ENCODE measurements at places on chromosomes 3 and 15.

GRCh38 chr15:62413153-62413552 is 248.1 kb upstream of the C2CD4B start:
- DNase-seq = no peak
- H3K36me3 ChIP-seq = peaks cover 3% of the 10 kb centered on the region
- H3K27me3 ChIP-seq = peaks cover 59% of the 10 kb centered on the region

GRCh38 chr3:25508901-25509300 is 80.8 kb downstream of the RARB start:
- H3K27me3 ChIP-seq = peaks cover 11% of the 10 kb centered on the region
- DNase-seq = no peak
- no peak overlapping the region for H3K4me3 ChIP-seq
- H3K27ac ChIP-seq = no peak overlapping the region
- no peaks in the 10 kb centered on the region for H3K36me3 ChIP-seq
- no peaks in the 10 kb centered on the region for H3K4me1 ChIP-seq

DNA sequence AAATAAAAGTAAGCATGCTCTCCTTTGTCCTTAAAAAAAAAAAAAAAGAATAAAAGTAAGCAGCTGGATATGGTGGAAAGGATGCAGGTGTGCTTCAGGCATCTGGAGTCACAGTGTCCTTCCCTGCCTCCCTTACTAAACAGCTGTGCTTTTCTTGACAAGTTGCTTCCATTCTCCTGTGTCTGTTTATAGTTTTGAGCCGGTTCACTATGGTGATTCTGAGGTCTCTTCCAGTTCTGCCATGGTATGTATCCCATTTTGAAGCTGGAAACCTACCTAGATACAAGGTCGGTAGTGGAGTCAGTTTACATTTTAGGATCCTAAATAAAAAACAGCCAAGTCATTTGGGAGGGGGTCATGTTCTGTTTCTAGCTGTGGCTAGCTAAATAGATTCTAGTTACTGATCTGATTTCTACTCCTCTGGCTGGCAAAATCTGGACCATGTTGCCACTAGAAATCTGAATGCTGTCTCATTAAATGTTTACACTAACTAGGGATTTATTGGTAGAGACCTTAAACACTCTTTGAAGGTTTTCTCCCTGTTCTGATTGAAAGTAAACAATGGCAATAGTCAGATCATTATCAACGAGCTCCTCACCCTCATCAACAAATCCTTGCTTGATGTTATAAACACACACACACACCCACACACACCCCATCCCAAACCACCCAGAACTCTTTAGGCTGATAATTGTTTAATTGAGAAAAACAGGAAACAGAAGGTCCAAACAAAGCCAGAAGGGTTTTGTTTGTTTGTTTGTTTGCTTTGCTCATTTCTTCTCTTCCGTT is 7.9 kb downstream of the TNFSF10 start:
- DNase-seq = no peak
- H3K4me3 ChIP-seq = peak overlapping the region; percentile 83
- H3K27ac ChIP-seq = peak overlapping the region; percentile 98
- peaks cover 16% of the 10 kb centered on the region for H3K36me3 ChIP-seq
- H3K27me3 ChIP-seq = no peaks in the 10 kb centered on the region

DNA sequence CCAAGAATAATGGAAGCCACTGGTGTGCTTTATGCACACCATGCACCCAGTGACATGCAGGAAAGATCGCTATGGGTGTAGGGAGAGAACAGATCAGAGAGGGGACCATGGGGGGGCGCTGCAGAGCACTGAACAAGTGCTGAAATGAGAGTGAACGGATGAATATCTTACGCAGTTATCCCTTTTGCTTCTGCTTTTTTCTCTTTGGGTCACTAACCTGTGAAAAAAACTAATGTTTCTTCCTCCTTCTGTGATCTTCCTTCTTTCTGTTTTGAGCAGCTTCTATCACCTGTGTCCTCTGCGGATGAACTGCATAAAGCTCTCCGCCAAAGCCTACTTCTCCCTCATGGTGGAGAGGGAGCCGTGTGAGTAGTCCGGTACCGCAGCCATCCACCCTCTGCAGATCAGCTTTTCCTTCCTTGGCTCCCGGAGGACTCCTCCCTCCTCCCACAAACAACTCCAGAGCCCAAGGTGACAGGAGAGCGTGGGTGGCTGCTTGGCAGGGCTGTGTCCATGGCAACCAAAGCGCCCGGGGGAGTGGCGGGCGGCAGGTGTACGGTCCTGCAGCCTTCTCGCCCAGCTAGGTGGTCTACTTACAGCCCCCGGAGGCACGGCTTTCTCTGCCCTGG is 106.2 kb downstream of the DGKG start:
- peaks cover 6% of the 10 kb centered on the region for H3K27me3 ChIP-seq
- peaks cover 26% of the 10 kb centered on the region for H3K4me1 ChIP-seq
- no peak for DNase-seq

- peaks cover 10% of the 10 kb centered on the region for H3K27me3 ChIP-seq
- no peaks in the 10 kb centered on the region for H3K36me3 ChIP-seq
- no peaks in the 10 kb centered on the region for H3K4me1 ChIP-seq
- H3K27ac ChIP-seq = no peak overlapping the region
These were observed 375.6 kb upstream of the GBE1 start for GRCh38 chr3:82137050-82137449.

DNA sequence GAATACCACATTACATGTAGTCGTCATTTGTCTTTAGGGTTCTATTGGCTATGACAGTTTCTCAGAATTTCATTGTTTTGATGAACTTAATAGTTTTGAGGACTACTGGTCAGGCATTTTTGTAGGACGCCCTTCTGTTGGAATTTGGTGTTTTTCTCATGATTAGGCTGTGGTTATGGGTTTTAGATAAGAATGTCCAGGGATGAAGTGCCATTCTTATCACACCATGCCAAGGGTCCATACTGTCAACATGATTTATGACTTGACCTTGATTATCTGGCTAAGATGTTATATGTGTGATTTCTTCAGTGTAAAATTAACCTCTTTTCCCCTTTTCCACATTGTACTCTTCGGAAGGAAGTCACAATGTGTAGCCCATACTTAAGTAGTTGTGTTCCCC is 135.3 kb downstream of the DIPK2A start:
- DNase-seq = no peak
- H3K27me3 ChIP-seq = peaks cover 12% of the 10 kb centered on the region
- H3K4me3 ChIP-seq = no peak overlapping the region
- H3K4me1 ChIP-seq = peaks cover 4% of the 10 kb centered on the region

DNA sequence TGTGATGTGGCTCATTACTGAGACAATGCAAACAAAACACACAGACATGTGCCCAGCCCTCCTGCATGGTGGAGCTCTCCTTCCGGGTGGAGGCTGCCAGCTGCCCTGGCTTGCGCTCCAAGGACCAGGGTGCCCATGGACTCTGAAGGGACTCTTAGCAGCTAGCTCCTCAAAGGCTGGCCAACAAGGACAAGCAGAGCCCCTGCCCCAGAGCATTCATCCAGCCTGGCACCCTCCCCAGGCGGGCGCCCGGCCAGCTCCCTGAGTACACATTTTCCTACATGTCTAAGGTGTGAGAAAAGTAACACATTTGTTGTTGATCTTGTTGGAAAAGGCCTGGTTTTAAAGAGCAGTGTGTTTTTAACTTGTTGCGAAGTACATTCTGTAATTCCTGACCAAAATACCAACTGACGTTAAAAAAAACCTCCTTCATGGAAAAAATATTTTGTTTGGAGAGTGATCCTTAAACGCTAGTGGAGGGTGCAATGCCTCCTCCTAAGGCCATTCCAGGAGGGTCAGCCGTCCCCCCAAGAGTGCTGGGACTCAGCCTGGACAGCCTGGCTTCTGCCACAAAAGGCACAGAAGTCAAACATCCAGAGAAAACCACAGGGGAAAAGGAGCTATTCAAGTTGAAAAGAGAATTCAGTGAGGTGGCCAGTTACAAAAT is 86.9 kb downstream of the KLF15 start:
- H3K36me3 ChIP-seq = peaks cover 4% of the 10 kb centered on the region
- peaks cover 56% of the 10 kb centered on the region for H3K27me3 ChIP-seq
- DNase-seq = no peak
- H3K27ac ChIP-seq = no peak overlapping the region

GRCh38 chr3:28542351-28542750 is 193.7 kb upstream of the AZI2 start:
- no peak for DNase-seq
- H3K36me3 ChIP-seq = no peaks in the 10 kb centered on the region
- H3K4me3 ChIP-seq = no peak overlapping the region
- no peaks in the 10 kb centered on the region for H3K27me3 ChIP-seq
- no peak overlapping the region for H3K27ac ChIP-seq

- no peak overlapping the region for H3K27ac ChIP-seq
- peaks cover 5% of the 10 kb centered on the region for H3K4me1 ChIP-seq
These were observed 82.4 kb upstream of the DLG1 start for GRCh38 chr3:197380786-197381185.

DNA sequence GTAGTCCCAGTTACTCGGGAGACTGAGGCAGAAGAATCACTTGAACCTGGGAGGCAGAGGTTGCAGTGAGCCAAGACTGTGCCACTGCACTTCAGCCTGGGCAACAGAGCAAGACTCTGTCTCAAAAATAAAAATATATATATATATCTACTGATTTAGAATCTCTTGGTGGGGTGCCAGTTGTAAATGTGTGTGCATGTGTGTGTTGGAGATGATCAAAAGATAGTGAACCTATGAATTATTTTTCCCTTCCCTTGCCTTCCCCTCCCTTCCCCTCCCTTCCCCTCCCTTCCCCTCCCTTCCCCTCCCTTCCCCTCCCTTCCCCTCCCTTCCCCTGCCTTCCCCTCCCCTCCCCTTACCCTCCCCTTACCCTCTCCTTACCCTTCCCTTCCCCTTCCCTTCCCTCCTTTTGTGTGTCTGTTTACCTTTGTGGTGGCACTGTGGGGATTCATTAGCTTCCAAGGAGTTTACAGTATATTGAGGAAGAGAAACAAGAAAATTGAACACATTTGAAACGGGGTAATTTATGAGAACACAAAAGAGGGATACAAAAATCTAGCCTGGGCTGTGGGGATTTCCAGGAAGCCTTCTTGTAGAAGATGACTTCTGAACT is 281.5 kb upstream of the DPPA4 start:
- H3K36me3 ChIP-seq = no peaks in the 10 kb centered on the region
- no peaks in the 10 kb centered on the region for H3K4me1 ChIP-seq
- H3K27ac ChIP-seq = no peak overlapping the region
- no peak for DNase-seq

DNA sequence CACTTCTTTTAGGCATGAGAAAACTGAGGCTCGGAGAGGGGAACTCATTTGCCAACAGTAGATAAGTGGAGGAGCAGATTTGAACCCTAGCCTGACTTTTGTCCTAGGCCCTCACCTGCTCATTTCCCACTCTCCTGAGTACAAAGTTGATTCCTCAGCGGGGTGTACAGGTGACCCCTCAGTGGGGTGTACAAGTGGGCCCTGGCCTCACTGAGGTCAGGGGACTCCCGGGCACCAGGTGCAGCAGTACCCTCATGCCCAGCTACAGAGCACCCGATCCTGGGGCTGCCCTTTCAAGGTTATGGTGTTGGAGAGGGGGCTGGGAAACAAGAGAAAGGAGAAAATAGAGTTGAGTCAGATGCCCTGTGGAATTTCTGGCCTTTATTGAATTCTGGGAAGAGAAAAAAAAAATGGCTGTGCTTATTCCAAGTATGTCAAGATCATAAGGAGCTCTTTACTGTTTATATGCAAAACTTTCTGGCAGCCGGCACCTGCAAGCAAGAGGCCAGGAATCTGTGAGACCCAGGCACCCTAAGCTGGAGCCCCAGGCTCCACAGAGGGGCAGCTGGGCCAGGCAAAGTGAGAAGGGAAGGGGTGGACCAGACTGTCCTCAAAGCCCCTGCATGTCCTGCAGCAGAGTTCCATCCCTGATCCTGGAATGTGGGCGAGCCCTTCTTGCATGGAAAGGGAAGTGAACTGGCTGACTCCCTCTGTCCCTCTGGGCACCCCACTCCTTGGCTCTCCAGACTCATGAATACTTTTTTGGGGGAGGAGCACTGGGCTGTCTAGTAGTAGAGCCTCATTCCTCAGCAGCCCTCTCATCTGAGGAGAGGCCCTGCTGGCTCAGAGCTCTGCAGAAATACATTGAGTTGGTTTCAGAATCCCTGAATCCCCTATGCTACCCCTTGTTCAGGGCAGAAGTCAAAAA is 43.1 kb downstream of the AMOTL2 start:
- H3K27me3 ChIP-seq = peaks cover 43% of the 10 kb centered on the region
- DNase-seq = no peak
- H3K4me3 ChIP-seq = no peak overlapping the region

- H3K4me3 ChIP-seq = no peak overlapping the region
- peaks cover 43% of the 10 kb centered on the region for H3K27me3 ChIP-seq
- H3K36me3 ChIP-seq = no peaks in the 10 kb centered on the region
- no peak overlapping the region for H3K27ac ChIP-seq
- H3K4me1 ChIP-seq = no peaks in the 10 kb centered on the region
- no peak for DNase-seq
These were observed 132.8 kb downstream of the KCNAB1 start for GRCh38 chr3:156253150-156253549.

GRCh38 chr15:47991357-47991756 is 129.4 kb upstream of the SLC24A5 start:
- H3K27me3 ChIP-seq = peaks cover 8% of the 10 kb centered on the region
- H3K27ac ChIP-seq = no peak overlapping the region
- H3K4me1 ChIP-seq = peaks cover 2% of the 10 kb centered on the region
- H3K36me3 ChIP-seq = peaks cover 2% of the 10 kb centered on the region
- H3K4me3 ChIP-seq = no peak overlapping the region

DNA sequence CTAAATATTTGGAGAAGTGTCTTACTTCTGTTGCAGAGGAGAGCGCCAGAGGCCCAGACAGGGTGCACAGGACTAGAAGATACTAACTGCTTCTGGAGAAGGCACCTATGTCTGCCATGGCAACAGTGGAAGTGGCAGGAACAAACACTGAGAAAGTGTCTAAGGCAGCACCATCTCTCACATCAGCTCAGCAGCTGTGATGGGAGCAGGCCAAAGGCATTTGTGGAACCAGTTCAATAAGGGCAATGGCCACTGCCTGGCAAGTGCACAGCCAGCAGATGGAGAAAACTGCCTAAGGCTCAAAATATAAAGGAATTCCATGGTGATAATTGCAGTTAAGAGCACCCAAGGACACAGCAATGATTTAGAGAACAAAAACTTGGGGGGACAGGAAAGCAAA is 563.0 kb upstream of the CCDC54 start:
- no peak overlapping the region for H3K4me3 ChIP-seq
- peaks cover 9% of the 10 kb centered on the region for H3K27me3 ChIP-seq
- no peak overlapping the region for H3K27ac ChIP-seq

DNA sequence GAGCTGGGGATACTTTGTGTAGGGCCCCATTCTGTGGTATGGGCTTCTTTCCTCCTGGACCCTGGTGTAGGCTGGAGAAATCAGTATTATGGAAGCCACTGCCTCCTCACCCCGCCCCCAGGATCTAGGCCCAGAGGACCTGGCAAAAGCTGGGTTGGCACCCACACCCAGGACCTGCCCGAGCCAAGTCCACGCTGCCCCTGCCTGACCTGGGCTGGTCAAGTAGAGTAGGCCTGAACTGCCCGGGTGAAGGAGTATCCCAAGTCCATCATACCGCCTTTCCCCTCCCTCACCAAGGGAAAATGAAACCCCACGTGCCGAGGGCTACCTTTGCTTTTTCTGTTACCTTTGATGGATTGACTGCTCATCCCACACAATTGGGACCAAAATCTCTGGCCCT is 37.7 kb upstream of the TRAK1 start:
- no peak for DNase-seq
- H3K27me3 ChIP-seq = no peaks in the 10 kb centered on the region
- peaks cover 19% of the 10 kb centered on the region for H3K4me1 ChIP-seq
- H3K36me3 ChIP-seq = peaks cover 5% of the 10 kb centered on the region

GRCh38 chr15:41856716-41857115 is 18.1 kb downstream of the PLA2G4B start:
- H3K27me3 ChIP-seq = no peaks in the 10 kb centered on the region
- H3K36me3 ChIP-seq = no peaks in the 10 kb centered on the region
- H3K4me3 ChIP-seq = no peak overlapping the region
- no peaks in the 10 kb centered on the region for H3K4me1 ChIP-seq

- no peak for DNase-seq
- H3K27me3 ChIP-seq = peaks cover under 1% of the 10 kb centered on the region
- peaks cover 2% of the 10 kb centered on the region for H3K36me3 ChIP-seq
- no peak overlapping the region for H3K4me3 ChIP-seq
These were observed 41.0 kb upstream of the TCF12 start for GRCh38 chr15:56877255-56877970.
